ENCODE measurements at places on chromosomes 7 and 10.

- DNase-seq, result no peak
Measured at GRCh38 chr7:101112233-101112632, 14.7 kb upstream of the SERPINE1 start.

GRCh38 chr7:141533149-141533949 is 17.9 kb upstream of the AGK start:
- peak; percentile 57 for DNase-seq

DNA sequence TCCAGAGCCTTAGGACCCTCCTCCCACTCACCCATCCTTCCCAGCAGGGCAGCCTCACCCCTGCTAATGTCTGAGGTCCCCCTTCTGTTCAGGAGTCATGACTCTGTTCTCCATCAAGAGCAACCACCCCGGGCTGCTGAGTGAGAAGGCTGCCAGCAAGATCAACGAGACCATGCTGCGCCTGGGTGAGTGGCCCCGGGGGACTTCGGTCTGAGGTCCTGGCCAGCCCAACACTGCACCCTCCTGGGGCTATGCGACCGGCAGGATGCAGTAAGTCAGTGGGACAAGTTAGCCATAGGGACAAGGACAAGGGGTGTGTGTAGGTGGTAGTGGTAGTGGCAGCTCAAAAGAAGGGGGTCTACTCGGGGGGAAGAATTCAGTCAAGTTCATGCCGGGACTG is 16.2 kb upstream of the AHCYL2 start:
- DNase-seq, result no peak

DNA sequence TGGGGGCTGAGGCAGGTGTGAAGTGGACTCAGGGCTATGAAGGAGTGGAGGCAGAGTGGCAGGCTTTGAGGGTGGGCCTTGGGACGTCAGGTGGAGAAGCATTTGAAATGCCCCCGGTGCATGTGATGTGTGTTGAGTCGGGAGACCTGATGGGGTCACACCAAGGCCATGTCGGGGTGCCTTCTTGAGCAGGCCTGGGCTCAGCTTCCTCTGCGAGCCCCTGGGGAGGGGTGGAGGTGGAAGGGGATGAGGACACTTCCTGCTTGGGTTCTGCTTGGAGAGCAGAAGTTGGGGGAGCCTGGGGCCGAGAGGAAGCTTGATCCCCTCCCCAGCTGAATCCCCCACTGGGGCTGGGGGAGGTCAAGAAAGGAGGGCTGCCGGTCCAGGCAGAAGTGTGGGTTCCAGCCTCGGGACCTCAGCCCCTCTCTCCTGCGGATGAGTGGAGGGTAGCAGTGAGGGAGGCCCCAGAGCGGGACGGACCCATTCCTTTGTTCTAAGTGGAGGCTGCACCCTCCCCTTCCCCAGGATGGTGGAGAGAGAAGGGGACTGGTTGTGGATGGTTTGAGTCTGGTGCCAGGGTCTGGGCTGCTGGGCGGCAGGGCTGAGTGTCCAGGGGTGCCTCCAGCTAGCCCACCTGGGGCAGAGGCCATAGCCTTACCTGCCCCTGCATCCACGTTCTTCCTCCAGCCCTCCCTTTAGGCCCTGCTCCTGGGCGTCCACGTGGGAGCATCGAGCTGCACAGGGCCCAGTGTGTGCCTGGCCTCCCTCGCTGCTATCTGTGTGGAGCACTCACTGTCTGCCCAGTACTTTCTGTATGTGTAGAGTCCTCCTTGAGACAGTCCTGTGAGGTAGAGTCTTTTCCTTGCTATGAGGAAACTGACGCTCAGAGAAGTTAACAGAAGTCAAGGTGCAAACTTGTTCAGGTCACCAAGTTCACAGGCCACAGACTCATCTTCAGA is 36.7 kb downstream of the PRF1 start:
- no peak for DNase-seq

GRCh38 chr7:47044625-47045024 is 537.3 kb downstream of the TNS3 start:
- DNase-seq, result no peak

- DNase-seq, result no peak
Measured at GRCh38 chr7:14691034-14691433, 211.5 kb downstream of the DGKB start.

- DNase-seq, result no peak
Measured at GRCh38 chr10:108427146-108427545, 1262.6 kb upstream of the SORCS1 start.

DNA sequence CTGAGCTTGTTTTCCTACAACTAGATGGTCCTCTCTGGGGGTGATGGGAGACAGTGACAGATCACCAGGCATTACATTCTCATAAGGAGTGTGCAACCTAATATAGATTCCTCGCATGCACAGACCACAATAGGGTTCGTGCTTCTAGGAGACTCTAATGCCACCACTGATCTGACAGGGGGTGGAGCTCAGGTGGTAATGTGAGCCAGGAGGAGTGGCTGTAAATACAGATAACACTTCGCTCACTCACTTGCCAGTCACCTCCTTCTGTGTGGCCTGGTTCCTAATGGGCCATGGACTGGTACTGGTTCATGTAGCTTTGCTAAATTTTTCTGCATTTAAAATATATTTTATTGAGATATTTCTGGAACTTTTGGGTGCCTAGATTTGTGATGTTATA is 202.3 kb upstream of the ZNF32 start:
- no peak for DNase-seq

DNA sequence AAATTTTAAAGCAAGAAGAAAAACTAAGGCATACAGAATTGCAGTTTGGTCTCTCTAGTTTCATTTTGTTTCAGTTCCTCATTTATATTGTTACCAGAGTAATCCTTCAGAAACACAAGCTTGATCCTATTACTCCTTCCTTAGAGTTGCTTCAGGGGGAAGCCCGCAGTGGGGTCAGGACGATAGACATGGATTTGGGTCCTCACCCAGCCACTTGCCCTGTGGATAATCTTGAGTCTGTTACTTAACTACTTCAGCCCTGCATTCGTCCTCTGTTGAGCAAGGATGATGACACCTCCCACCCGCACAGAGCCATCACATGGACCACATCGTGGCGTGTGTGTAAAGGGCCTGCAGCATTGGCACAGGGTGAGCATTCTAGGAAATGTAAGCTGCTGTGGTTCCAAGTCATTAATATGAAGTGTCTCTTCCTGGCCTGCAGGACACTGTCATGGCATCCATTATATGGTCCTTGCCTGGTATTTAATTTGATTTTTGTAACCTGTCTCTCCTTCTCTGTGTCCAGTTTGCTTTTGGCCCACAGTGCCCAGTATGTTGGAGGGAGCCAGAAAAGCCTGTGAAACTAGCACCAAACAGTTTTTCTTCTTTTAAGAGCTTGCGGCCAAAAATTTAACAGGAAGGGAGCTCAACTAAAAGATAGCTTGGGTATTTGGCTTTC is 111.2 kb downstream of the EEPD1 start:
- DNase-seq, result no peak

GRCh38 chr10:114010316-114010715 is 33.4 kb upstream of the ADRB1 start:
- no peak for DNase-seq

DNA sequence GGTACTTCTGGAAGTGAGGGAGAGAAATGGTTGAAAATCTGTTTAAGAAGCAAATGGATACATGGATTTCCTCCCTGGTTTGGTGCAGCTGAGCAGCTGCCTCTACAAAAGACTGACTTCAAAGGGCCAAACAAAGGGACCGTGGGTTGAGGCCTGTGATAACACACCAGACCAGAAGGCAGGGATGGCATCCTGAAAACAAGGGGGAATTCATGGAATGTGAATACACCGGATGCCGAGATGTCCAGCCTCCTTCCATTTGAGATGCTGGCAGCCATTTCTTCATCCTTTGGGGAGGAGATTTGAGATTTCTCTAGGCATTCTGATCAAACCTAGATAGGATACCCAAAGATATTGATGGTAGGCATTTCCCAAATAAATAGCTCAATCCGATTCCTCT is 36.9 kb downstream of the TAF3 start:
- no peak for DNase-seq

DNA sequence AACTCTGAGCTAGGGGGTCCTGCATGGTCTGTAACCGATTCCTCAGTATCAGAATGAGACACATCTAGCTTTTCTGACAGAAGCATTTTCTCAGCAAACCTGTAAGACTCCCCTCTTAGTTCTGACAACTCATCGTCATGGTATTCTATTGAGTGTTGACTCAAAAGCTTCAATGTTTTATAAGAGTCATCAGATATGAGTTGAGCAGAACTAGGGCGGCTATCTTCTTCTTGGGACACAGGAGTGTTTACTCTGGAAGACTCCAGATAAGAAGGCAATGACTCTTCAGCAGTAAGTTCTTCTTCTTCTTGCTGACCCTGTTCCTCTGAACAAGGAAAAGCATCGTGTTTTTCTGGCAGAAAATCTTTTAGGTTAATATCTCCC is 167.0 kb upstream of the CCDC6 start:
- no peak for DNase-seq

- DNase-seq, result peak; percentile 56
Measured at GRCh38 chr7:43648473-43649406, 65.8 kb downstream of the STK17A start.

GRCh38 chr7:158676171-158676840 is 28.3 kb downstream of the NCAPG2 start:
- DNase-seq, result no peak

DNA sequence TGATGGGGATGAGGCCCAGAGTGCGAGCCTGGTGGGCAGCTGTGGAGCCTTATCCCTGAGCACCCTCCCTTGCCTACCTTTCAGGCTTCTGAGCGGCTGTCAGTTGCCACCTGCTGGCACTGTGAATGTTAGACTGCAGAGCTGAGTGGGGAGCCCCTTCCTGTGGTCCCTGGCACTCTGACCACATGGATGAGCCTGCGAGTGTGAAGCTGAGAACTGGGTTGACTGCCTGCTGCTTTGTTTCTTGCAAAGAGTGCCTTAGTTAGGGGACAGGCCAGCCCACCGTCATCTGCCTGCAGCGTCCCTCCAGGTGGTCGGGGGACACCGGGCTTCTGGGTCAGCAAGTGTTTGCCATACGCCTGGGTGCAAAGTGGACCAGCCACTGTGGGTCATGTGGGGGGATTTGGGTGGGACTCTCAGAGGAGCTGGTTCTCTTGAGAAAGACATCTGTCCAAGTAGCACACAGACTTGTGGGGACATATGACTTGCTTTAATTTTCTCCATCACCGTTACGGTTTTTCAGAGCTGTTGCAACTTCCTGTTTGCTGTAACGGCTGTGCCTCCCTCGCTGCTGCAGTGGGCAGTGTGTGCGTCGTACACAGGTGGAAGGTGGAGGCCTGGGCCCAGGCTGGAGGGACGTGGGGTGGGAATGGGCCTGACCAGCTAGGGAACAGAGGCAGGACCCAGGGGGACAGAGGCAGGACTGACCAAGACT is 13.7 kb downstream of the INPP5A start:
- DNase-seq, result no peak

- DNase-seq, result no peak
Measured at GRCh38 chr10:3281941-3282673, 109.5 kb upstream of the PITRM1 start.

- no peak for DNase-seq
Measured at GRCh38 chr10:785089-785860, 95.8 kb upstream of the DIP2C start.

DNA sequence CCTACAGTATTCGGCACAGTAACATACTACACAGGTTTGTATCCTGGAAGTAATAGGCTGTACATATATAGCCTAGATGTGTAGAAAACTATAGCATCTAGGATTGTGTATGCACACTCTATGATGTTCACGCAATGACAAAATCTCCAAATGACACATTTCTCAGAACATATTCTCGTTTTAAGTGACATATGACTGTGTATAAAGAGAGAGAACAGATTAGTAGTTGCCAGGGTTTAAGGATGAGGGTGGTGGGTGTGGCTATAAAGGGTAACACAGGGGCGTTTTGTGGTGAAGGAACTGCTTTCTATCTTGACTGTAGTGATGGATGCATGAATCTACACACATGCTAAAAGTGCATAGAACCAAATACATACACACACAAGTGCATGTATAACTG is 101.2 kb downstream of the ARL4A start:
- DNase-seq, result no peak

DNA sequence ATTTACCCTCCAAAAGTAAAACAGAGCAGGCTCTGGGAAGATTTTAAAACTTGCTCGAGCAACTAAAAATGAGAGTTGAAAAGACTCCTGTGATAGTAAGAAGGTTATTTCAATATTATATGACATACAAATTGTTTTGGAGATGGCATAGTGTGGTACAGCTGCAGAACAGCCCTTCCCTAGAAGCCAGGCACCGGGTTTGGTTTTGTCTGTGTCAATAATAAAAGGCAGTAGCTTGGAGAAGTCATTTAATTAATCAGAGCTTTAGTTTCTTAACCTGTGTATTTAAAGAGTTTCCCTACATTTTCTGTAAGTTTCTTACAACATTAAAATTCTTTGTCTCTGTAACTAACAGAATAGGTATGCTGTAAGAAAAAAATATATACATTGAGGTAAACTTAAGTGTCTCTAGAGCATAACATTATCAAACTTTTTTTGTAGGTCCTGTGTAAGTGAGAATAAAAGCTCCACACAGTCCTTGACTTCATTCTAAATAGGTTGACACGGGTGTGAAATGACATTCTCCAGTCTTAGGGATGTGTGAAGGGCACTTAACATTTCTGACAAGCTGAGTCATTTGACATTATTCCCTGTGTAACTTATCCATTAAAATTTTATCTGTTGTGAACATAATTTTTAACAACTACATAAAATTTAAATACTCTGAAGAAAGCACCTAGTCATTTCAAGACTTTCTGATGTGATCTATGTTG is 425.0 kb upstream of the ETV1 start:
- DNase-seq, result no peak

GRCh38 chr10:130814610-130815009 is 496.9 kb downstream of the TCERG1L start:
- no peak for DNase-seq
